ENCODE measurements at places on chromosomes 1 and 21.

GRCh38 chr1:233554037-233554436, 59.9 kb upstream of the KCNK1 start:
- DNase-seq = no peak

DNA sequence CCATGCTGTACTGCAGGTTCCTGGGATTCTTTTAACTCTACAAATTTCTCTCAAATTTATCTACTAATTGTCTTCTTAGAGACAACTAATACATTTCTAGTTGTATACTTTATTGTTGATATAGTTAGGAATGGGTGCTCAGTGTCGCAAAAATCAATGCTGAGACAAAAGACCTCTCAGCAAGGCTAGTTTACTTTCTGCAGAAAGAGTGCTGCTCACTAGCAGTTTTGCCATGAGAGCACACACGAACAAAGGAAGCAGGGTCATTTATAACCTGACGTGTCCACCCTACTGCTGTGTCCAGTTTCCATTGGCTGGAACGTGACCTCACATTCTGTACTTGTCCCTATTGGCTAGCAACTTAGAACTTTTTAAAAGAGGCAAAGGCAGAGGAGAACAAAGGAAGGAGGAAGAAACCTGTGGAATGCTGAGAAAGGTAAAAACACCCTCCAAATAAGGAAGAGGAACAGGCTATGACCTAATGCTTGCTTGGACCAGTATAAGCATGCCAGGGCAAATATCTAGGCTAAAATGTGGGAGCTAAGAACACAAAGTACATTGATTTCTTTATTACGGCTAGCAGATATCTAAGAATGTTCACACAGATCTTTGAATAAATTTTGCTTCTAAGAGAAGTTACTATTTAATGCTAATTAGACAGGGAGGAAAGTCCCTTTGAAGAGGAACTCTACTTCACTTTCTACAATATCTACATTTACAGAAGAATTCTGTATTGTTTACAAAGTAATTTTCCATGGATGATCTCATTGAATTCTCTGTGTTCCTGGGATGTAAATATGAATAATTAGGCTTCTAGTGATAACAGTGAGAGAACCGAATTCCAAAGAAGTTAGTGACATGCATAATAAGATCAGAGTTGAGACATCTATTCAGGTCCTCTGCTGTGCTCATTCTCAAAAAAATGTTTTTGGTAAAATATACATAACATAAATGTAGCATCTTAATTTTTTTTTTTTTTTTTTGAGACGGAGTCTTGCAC, 86.0 kb upstream of the MAP10 start:
- no peak for DNase-seq

GRCh38 chr1:80349218-80349617, 1342.7 kb upstream of the ADGRL4 start:
- DNase-seq = no peak

DNA sequence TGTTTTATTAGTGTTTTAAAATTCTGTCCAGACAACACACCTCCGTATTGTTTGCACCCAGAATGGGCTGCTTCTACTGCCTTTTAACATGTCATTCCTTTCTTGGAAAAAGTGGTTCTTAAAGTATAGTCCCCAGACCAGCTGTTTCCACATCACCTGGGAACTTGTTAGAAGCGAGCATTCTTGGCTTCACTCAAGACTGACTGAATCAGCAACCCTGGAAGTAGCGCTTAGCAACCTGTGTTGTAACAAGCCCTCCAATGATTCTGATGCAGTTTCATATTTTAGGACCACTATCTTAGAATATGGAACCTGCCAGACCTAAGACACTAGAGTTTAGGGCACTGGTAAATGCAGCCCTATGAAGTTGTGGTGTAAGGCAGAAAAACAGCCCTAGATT, 6.0 kb upstream of the PPIE start:
- DNase-seq = no peak

DNA sequence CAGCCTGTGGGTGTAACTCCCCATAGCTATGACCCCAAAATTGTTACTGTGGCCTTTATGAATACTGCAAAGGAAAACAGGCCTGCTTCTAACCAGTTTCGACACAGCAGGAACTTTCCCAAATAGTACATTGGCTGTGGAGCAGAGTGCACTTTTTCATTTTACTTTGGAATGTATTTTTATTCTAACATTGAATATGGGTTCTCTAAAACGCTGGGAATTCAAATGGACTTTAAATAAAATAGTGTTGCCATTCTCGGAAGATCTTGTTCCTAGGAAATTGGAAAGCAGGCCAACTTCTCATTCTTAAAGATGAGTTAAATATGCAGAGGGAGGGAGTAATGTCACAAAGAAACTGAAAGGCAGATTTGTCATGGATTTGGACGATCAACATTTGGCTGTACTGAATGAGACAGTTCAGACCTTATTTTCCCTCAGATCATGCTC, 39.6 kb upstream of the ARHGAP29 start:
- no peak for DNase-seq

DNA sequence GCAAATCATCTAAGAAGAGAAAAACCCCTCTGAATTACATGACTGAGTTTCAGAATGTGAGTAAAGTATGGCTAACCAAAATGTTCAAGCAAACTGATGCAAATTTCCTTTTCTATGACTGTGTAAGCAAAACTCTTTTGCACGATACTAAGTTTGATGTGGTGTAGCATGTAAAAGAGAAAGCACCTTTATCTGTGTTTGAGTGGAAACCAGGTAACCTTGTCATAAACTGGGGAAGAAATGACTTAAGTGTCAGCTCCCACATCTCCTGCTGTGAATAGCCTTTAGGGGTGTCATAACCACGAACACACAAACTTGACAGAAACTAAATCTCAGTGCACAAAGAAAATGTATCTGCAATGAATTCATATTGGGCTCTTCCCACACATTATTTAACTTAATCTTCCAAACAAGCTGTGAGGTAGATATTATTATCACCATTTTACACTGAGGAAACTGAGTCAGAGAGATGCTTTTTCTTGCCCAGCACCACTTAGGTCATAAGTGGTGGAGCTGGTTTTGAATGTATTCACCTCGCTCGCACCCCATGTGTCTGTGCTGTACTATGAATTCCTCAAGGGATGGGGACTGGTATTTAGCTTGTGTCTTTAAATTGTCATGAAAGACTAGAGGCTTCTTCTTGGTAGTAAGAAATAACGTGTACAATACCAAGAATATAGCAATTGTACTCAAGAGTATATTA, 32.9 kb upstream of the IL12RB2 start:
- no peak for DNase-seq

GRCh38 chr1:187038784-187039183, 210.0 kb downstream of the PLA2G4A start:
- DNase-seq = no peak

GRCh38 chr1:221788466-221788865, 46.6 kb upstream of the DUSP10 start:
- no peak for DNase-seq

DNA sequence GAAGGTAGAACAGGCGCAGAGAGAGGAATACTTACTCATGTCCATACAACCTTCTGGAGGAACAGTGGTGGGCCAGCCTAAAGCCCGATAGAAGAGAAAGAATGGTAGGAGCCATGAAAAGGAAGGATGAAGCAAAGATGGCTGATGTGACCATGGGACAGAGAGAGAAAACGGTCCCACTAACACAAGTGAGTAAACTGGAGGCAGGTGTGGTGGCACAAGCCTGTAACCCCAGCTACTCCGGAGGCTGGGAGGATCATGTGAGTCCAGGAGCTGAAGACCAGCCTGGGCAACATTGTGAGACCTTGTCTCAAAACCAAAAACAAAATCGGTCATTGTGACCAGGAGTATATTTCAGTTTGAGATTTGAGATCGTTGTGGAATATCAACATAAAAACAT, 49.4 kb downstream of the C1orf198 start:
- no peak for DNase-seq

DNA sequence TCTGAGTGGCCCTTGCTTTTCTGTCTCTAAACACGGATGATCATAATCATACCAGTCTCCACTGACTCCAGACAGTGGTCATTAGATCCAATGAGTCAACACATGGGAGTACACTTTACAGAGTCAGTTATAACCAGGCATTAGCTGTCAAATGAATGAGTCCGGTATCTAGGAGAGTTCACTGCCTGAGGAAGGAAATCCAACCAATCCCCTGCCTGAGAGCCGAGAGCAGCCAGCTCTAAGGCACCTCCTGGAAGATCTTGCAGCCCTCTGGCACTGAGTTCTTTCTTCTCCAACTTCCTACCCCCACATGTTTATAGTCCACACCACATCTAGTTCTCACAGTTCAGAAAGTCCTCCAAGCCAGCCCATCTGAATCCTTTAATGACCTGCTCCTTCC, 29.4 kb upstream of the RBM15 start:
- peak; percentile 80 for DNase-seq

GRCh38 chr1:234782791-234783190, 172.8 kb upstream of the IRF2BP2 start:
- DNase-seq = no peak

GRCh38 chr1:158398818-158399514, at the start of gene OR10T2:
Gene OR10T2 (minus strand): TSS chr1:158399466. CDS start chr1:158399466, 0 bp downstream.
- DNase-seq = no peak

DNA sequence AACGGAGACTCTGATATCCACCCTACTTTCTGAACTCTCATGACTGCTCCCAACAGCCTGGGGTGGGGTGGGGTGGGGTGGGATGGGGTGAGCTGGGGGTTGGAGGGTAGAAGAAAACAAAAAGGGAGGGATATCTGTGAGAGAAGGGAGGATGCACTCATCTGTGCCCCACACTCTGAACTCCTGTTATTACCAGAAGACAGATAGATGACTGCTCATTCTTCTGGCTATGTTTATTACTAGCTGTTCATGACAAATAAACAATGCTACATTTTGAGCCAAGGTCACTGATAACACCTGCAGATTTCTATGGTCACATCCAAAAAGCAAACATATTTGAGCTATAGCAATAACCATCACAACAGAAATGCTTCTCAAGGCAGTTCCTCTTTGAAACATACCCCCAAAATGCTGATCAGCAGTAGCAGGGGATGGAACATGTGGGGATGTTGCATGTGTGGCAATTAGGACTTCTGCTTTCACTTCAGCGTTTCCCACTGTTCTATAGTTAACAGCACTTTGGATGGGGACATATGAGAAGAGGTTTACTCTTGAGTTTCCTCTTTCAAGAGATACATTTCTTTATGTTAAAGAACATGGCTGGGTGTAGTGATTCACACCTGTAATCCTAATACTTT, 43.3 kb downstream of the GPR3 start:
- DNase-seq = no peak

DNA sequence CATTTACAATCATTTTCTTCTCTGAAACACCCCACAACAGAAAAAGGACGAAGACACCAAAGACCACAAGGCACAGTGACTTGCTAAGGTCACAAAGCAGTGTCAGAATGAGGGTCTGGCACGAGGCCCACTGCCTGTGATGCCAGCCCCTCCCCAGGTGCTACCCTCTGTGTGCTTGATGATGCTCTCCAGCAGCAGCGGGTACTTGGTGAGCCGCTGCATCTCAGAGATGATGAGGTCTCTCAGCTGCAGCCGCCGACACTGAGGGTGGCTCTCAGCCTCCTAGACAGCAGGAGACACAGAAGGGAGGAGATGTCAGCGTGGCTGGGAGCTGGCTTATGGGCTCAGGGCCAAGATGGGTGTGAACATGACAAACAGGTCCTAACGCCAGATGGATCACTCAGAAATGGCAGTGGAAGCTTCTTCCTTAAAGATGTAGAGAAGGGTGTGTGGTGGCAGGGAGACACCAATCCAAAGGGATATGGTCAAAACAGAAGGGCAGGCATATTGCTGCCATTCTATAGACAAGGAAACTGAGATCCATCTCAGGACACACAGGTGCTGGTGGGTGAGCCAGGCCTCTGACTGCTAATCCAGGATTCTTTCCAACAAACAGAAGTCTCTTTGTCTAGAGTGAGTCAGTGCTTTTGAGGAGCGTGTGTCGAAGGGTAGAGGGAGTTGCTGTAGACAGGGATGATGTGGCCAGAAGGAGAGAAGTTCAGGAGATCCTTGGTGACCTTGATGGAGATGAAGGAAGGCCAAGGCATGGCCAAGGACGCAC, 25.6 kb downstream of the LRRC71 start:
- DNase-seq = no peak

GRCh38 chr1:226575739-226576378, 27.3 kb downstream of the STUM start:
- DNase-seq = no peak

DNA sequence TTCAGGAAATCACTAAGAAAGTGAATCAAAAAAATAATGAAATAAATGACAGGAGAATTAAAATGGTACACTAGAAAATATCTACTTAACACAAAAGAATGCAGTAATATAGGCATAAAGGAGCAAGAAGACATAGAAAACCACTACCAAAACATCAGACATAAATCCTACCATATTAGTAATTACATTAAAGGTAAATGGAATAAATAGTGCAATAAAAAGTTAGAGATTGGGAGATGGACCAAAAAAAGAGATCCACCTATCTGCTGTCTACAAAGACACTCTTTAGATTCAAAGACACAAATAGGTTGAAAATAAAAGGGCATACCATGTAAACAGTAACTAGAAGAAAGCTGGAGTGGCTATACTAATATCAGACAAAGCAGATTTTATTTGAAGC, 167.0 kb upstream of the SAMSN1 start:
- DNase-seq = no peak

DNA sequence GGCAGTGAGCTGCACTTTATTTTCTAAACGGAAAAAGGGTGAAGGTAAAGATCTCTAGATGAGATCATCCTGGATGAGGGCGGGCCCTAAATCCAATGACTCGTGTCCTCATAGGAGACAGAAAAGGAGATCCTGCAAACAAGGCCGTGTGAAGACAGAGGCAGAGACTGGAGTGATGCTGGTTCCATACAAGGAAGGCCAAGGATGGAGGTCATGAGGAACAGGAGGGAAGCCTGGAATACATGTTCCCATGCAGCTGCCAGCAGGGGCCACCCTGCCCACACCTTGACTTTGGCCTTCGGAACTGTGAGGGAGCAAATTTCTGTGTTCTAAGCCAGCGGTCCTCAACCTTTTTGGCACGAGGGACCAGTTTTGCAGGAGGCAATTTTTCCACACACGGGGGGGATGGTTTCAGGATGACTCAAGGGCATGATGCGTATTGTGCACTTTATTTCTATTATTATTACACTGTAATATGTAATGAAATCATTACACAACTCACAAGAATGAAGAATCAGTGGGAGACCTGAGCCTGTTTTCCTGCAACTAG, 94.3 kb downstream of the PSMG1 start:
- no peak for DNase-seq

DNA sequence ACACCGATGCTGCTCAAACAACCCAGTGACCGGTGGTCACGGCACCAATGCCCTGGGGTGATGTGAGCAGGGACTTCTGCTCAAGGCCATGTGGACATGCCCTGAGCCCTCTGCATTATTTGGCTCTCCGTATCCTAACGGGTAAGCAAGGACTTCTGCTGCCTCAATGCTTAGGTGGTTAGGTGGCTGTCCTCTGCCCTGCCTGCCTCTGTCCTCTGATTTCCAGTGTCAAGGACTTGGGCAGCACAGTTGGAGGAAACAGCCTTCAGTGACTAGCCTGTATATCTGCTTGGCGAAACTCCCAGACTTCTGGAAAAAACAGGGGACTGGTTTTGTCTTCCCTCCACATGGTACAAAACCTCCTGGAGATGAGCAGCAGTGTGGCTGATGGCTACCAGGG, 34.5 kb downstream of the DNAJC11 start:
- no peak for DNase-seq

GRCh38 chr21:14975136-14975919, 89.5 kb downstream of the NRIP1 start:
- DNase-seq = no peak

- DNase-seq = no peak
Observed at GRCh38 chr1:26357121-26357602, 3.2 kb upstream of the CRYBG2 start.

GRCh38 chr1:240352769-240353168, 259.2 kb downstream of the GREM2 start:
- DNase-seq = no peak
